H7 (cell line): ENCODE measurements at places on chromosomes 5 and 9.

GRCh38 chr5:101942321-101942882 lies 353.7 kb downstream of the SLCO4C1 start:
- no peak for DNase-seq

- no peak for DNase-seq
These were observed 3.2 kb downstream of the SNX30 start for GRCh38 chr9:112753725-112754124.

GRCh38 chr5:131610198-131611063 lies 24.6 kb downstream of the RAPGEF6 start:
- no peak for DNase-seq

DNA sequence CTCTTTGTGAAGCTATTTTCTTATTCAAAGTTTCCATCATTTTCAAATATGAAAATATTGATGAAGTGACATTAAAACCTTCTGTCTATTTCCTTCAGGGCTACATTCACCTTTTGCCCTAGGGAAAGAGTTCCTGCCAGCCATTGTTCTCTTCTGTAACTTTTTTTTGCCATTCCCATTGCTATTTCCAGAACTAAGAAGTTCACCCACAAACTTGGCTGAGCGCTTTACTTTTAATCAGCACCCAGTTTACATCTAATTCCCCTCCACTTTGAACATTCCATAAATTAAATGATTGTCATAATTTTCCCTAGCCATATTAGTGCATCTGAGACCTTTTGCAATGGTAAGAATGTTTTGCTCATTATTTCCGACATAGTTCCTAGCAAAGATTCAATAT lies 4.4 kb downstream of the IL33 start:
- no peak for DNase-seq

DNA sequence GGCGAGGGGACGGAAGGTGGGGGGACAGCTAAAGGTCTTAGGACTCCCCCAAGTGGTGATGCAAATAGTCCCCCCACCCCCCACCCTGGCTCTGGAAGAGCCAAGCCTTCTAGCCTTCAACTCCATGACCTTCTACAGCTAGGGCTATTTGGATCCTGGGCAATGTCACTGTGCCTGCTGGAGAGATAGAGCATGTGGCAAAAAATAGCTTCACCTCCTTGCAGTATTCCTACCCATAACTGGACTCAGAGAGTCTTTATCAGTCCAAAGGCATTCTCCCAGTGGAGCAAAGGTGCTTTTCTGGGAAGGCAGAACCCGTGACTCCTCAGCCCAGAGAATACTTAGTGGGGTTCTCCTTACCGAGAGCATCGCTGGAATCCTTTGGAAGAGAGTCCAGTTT lies 48.9 kb upstream of the PPARGC1B start:
- no peak for DNase-seq

- DNase-seq, result no peak
These were observed 20.7 kb downstream of the CDC37L1 start for GRCh38 chr9:4700091-4700490.

- no peak for DNase-seq
These were observed 44.2 kb upstream of the NKX2-5 start for GRCh38 chr5:173279166-173279565.

GRCh38 chr5:116696366-116696765 lies 121.7 kb upstream of the SEMA6A start:
- DNase-seq, result peak; percentile 28

GRCh38 chr9:99509900-99510535 lies 287.9 kb downstream of the SEC61B start:
- no peak for DNase-seq

- DNase-seq, result no peak
These were observed 60.3 kb downstream of the SNX30 start for GRCh38 chr9:112810696-112811490.

GRCh38 chr5:67009028-67009427 lies 187.6 kb downstream of the CD180 start:
- DNase-seq, result no peak

GRCh38 chr5:88438006-88438405 lies 169.4 kb upstream of the TMEM161B start:
- DNase-seq, result no peak

GRCh38 chr5:172509405-172509781 lies 55.1 kb upstream of the SH3PXD2B start:
- DNase-seq, result no peak

DNA sequence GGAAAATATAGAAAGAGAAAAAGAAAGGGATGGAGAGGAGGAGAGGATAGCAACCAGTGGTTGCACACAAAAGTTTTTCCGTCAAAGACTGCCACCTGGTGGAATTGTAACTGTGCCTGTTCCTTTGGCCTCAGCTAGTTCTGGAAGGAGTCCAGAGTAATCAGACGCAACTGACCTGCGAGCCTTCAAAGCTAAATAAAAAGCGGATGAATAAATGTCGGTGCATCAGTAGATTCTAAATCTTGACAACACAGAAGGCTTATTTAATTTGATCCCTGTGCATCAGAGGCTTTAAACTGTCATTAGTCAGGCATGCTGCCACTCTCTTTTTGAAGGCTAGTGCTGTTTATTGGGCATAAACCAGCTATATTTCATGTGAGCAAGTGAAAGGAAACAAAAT lies 132.9 kb upstream of the ACO1 start:
- DNase-seq, result peak; percentile 76

GRCh38 chr5:150451594-150451993 lies 2.1 kb upstream of the RPS14 start:
- DNase-seq, result no peak

DNA sequence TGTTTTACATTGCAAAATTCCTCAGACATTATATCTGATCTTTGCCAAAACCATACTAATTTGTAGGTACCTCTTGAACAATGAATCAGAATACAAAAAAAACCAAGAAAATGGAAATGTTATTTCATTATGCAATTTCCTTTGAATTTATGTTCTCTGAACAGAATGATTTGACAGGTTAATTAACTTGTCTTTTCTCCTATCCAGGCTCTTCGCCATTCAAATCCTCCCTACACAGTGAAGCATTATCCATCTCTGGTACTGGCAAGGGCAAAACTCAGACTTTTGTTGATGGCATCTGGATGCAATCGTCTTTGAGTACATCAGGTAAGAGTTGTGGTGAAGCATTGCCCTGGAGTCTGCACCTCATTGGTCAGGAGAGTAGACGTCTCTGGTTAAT lies 655.7 kb upstream of the ITGA1 start:
- DNase-seq, result no peak

DNA sequence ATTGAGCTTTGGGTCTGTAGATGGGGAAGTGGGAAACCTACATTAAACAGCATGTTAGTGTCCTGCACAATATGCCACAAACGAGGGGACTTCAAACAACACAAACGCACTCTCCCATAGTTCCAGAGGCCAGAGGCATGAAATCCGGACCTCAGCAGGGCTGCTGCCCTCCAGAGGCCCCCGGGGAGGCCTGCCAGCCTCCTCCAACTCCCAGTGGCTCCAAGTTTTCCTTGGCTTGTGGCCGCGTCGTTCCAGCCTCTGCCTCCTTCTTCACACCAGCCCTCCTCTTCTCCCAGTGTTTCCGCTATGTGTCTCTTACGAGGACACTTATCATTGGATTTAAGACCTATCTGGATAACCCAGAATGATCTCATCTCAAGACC lies 13.3 kb upstream of the COL5A1 start:
- no peak for DNase-seq

GRCh38 chr5:6449465-6450158 lies 953 bp downstream of the UBE2QL1 start:
- no peak for DNase-seq

DNA sequence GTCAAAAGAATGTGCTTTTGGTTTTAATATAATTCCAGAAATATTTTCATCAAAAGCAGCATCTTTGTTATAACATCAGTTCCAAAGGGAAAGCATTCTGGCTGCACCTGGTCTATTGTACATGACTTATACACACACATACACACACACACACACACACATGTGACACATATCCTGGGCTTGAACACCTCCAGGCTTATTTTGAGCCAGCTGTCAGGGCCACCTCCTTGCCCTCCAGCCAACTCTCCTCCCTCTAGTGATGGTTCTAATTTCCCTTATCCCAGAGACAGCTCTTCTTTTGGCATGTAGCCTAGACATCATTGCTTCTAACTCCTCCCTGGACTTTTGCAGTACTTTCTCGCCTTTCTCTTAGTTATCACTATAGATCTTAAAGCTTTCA lies 115.0 kb downstream of the PIK3R1 start:
- DNase-seq, result no peak

GRCh38 chr5:114430532-114430931 lies 68.7 kb downstream of the KCNN2 start:
- no peak for DNase-seq

DNA sequence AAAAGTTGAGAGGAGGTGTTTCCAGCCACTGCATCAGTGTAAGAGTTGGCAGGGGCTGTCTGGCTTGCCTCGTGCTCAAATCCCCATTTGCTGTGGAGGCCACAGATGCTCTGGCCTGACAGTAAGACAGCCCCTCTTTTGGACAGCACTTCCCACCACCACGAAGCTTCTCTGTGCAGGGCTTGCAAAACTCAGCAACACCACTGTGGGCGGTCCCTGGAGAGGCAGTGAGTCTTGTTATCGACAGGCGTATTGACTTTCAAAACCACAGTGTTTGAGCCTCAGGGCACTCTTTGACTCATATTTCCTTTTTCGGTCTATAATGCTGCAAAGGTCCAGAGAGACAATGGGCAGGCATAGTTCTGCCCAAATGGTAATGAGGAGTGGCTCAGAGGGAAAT lies 539.5 kb downstream of the EBF1 start:
- no peak for DNase-seq

GRCh38 chr5:11607944-11608483 lies 296.2 kb downstream of the CTNND2 start:
- DNase-seq, result no peak

GRCh38 chr5:81292130-81292529 lies 9.3 kb upstream of the ZCCHC9 start:
- no peak for DNase-seq

DNA sequence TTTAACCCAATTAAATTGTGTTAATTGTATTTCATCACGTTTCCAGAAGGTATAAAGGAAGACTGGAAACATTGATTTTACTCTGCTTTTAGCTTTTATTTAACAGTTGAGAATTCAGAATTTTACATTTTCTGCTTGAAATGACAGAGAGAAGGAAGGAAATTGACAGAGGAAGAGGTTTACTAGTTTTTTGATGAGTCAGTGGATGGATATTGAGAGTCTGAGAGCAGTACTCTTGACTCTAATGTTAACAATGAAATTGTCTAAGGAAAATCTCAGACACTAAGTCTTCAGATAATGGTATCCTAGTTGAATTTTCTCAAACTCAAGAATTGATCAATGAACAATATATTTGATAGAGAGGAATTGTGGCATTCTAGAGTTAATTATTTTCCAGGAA lies 60.6 kb downstream of the IPO11 start:
- no peak for DNase-seq

- DNase-seq, result no peak
These were observed 222.5 kb upstream of the IL12B start for GRCh38 chr5:159552751-159553150.

- no peak for DNase-seq
These were observed 21.5 kb downstream of the ZNF346 start for GRCh38 chr5:177043958-177044357.

DNA sequence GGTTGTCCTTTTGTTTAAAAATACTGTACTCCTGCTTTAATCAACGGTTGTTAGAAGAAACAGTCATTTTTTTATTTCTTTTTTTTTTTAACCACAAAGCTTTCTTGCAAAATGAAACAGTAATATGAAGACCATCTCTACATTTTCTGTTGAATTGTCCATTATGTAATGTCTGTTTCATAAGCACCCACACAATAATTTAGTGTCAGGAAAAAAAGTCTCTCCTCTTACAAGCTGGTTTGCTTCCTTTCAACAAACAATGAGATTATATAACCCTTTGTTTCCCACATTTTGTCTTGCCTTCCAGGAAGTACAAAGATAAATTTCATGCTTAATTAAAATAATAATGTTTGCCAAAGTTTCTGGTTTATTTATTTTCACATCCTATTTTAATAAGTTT lies 16.7 kb downstream of the CTNNAL1 start:
- DNase-seq, result no peak

GRCh38 chr9:71004196-71004595 lies 117.2 kb downstream of the TRPM3 start:
- no peak for DNase-seq

DNA sequence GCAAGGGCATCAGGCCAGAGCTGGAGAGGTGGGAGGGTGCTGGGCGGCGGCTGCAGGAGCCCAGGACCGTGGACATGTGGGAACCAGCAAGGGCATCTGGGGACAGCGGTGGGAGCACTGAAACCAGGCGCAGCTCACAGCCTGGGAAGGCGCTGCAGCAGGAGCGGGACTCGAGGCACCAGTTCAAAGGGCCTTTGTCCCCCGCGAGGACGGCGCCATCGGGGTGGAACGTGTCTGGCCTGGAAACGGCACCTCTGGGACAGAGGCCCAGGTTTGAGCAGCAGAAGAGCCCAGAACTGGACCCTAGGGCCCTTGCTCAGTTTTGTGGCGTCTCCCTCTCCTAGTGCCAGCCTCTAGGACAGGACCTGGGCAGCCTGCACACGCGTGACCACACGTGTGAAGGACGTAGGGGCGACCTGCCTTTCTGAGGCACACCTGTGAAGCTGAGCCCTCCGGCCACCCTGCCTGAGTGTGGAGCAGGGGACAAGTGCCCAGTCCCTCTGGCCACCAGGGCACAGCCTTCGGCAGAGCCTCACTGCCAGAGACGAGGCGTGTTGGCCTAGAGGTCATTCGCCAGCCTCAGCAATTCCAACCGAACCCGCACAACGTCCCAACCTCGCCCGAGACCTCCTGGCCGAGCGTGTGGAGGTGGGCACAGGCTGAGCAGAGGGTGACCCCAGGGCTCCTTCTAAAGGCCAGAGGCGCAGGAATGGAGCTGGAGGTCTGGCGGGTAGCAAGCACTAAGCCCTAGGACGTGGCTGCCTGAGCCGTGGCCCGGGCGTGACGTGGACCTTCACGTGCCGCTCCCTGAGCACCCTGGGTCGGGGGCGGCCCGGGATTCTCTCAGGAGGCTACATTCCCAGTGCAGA lies 2.2 kb upstream of the TMEM210 start:
- peak; percentile 64 for DNase-seq

- DNase-seq, result no peak
These were observed 4.7 kb downstream of the SYNPO start for GRCh38 chr5:150645070-150645700.

GRCh38 chr5:132410451-132411303 lies 41.2 kb downstream of the SLC22A5 start:
- peak; percentile 96 for DNase-seq

DNA sequence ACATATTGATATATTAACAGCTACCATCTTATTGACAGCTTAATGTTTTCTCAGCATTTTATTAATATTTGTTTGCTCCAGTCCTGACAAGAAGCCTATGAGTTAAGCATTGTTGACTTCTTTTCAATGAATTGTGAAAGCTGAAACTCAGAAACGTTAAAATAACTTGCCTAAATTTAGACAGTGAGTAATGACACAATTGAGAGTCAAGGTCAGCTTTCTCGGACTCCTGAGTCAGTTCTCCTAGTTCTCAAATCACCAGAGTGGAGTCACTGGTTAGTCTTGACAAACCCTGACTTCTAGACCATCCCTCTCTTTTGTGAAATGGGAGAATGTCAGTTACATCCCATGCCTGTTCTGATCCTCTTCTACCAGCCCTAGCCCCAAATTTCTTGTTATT lies 222.7 kb upstream of the ACO1 start:
- DNase-seq, result no peak

GRCh38 chr5:139164020-139164419 lies 34.1 kb downstream of the SIL1 start:
- no peak for DNase-seq
